ENCODE measurements at places on chromosomes 12 and 14.

- peak; percentile 69 for DNase-seq
Measured at GRCh38 chr12:54191550-54192022, 2.8 kb upstream of the SMUG1 start.

- DNase-seq = no peak
Measured at GRCh38 chr12:51911307-51911706, 4.0 kb downstream of the ACVRL1 start.

GRCh38 chr14:76968621-76969063 lies 59.9 kb downstream of the IRF2BPL start:
- DNase-seq = no peak

GRCh38 chr14:79598339-79598738 lies 613.0 kb downstream of the DIO2 start:
- no peak for DNase-seq

DNA sequence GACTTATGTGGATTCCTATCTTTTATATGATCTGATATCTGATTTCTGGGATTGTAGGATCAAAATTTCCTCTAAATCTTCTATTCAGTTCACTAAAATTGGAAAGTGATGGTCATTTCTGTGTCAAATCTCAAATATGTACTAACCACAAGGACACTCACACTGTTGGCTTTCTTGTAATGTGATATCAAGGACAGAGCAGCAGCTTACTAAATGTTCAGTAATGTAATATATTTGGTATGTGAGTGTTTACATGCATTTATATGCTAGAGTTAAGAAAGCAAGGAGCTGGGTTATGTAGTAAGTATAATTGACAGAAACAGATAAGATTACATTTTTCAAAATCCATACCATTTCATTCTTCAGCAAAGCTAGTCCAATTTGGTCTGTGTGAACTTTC lies 16.5 kb downstream of the PUS7L start:
- DNase-seq = no peak
